Stimulated activated CD8-positive, alpha-beta memory T cell treated with anti-CD3 and anti-CD28 coated beads, Interleukin-7, amount 100 ng/mL, for 1 hour (primary cell): ENCODE measurements at places on chromosomes 16 and 17.

- DNase-seq: peak; percentile 41
These were observed 748 bp upstream of the CMTM3 start for GRCh38 chr16:66603537-66604375.

DNA sequence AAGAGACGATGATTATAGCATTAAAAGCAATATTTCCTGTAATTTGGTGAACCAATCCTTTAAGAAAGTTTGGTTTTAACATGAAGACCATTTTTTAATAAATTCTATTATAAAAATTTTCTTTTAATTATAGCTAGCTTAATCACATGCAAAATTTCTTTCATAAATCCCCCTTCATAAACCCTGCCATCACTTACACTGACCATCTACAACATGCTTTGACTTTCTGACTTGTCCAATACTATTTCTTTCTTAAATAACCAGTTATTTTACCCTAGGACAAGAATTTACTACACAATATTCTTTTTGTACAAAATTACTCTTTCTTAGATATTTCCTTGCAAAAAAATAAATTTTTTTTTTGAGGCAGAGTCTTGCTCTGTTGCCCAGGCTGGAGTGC, 1334.8 kb downstream of the CDH11 start:
- no peak for DNase-seq

GRCh38 chr17:38871247-38872015, 1.6 kb downstream of the LASP1 start:
- peak; percentile 53 for DNase-seq

- no peak for DNase-seq
These were observed 179.6 kb upstream of the GSE1 start for GRCh38 chr16:85433477-85433876.

DNA sequence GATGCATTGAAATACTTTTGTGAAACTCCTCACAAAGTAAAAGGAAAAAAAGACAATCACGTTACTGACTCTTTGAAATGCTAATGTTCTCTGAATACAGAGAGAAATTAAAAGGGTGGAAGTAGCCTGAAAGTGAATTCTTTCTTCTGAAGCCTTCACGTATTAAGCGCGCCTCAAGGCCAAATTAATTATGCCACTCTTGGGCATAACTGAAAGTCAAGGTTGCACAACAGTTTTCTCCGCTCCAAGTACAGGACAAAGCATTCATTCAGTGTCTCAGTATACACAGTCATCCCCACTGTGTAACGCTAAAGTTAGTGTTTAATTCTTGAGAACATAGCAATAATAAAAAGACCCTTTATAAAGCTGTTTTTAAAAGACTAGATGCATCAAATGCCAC, 21.5 kb downstream of the PARN start:
- DNase-seq: no peak

DNA sequence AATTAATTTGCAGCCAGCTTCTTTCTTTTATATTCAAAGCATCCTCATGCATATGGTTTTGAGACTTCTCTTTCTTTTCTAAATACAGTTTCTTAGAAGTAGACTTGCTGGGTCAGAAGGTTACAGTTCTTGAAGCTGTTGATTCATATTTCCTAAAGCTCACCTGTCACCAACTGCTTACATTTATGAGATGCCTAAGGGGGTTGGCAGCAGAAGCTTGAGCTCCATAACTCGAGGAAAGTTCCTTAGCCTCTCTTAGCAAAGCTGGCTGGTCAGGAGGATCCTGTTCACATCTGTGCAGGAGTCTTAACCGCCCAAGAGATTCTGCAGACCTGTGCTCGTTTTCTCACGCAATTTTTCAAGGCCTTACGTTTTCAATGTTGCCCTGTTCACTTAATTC, 218.8 kb downstream of the SNX29 start:
- no peak for DNase-seq

DNA sequence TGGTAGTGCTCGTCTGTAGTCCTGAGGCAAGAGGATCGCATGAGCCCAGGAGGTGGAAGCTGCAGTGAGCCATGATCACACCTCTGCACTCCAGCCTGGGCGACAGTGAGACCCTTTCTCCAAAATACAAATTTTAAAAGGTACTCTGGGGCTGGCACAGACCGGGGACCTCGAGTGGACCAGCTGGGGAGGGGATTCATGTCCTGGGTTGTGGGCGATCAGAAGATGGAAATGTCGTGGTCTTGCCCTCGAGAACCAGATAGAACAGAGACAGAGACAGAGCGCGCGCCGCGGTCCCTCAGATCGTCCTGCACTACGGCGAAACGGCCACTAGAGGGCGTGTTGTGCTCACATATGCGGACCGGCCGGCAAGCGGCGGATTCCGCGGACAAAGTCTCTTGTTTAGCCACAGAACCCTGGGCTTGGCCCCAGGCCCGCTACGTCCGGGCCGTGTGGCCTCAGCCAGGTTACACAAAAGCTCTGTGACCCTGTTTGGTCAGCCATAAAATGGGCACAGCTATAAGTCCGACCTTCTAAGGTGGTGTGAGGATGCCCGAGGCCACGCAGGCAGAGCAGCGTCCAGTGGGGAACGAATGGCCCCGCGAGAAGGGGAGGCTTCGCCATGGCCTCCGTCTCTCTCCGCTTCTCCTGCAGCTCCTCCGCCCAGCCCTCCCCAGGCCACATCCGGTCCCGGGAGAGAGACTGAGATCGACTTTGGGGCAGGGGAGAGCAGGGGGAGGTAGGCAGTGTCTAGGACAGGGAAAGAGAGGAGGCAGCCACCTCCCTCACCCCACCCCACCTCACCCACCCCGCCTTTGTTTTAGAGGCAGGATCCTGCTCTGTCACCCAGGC, 14.6 kb upstream of the SBK1 start:
- peak; percentile 82 for DNase-seq

GRCh38 chr16:86370062-86370461, 140.3 kb upstream of the FOXF1 start:
- DNase-seq: no peak

- DNase-seq: no peak
These were observed 91.9 kb downstream of the IRF8 start for GRCh38 chr16:85990861-85991301.

GRCh38 chr16:3754772-3755171, 37.4 kb upstream of the TRAP1 start:
- no peak for DNase-seq

DNA sequence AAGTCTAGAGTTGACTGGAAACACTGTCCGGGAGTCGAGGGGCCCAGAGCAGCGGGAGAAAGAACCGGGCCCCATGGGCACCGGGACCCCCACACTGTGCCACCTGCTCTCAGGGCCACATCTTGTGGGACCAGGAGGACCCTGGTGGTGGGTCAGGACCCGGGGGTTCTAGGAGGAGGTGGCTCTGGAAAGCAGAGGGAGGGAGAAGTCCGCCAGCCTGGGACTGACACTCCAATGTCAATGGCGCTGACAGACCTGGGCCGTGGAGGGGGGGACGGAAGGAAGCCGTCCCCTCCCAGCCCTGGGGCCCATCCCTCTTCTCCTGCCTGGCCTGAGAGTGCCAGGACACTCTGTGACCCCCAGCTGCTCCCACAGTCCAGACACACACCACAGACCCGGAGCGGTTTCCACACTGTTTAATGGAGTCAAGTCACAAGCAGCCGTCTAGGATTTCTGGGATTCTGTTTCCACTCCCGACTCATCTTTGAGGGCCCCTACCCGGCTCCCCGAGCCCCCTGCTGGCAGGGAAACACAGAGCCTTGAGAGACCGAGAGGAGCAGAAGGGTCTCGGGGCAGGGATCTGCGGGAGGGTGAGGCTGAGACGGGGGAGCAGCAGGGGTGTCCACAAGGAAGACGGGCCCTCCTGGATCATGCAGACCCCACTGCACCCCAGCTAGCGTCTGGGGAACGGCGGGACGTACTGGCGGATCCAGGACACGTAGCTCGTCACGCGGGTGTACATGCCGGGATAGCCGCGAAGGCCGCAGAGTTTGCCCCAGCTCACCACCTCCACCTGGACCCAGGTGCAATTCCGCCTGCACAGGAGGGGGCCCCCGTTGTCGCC, 23.5 kb upstream of the UBE2I start:
- DNase-seq: no peak

DNA sequence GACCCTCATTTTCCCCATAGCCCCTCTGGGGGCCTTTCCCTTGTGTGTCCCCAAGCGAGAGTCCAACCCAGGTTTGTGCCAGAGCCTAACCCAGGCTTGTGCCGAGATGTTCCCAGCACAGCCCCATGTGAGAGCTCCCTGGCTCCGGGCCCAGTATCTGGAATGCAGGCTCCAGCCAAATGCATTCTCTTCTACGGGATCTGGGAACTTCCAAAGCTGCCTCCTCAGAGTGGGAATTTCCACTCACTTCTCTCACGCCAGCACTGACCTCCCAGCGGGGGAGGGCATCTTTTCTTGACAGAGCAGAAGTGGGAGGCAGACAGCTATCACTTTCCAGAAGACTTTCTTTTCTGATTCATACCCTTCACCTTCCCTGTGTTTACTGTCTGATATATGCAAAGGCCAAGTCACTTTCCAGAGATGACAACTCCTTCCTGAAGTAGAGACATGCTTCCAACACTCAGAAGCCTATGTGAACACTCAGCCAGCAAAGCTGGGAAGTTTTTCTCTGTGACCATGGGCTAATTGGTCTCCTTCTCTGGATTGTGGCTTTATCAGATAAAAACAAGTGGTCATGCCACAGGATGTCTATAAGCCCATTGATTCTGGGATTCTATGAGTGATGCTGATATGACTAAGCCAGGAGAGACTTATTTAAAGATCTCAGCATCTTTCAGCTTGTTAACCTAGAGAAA, 2.5 kb upstream of the CCL2 start:
- DNase-seq: no peak

DNA sequence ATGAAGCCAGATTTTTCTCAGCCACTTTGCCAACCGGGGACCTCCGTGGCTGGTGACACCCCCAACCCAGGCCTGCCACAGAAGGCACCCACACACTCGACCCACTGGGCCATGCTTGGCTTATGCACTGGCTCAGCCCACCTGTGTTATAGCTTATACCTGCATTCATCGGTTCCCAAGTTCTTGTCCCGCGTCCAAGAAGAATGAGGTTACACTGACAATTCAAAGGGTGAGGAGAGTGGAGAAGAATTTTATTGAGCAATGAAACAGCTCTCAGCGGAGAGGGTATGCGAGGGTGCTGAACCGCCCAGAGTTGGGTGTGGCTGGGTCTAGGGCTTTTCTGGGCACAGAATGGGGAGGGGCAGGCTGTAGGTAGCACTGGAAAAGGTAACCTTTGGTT, 22.2 kb upstream of the CDH15 start:
- no peak for DNase-seq

DNA sequence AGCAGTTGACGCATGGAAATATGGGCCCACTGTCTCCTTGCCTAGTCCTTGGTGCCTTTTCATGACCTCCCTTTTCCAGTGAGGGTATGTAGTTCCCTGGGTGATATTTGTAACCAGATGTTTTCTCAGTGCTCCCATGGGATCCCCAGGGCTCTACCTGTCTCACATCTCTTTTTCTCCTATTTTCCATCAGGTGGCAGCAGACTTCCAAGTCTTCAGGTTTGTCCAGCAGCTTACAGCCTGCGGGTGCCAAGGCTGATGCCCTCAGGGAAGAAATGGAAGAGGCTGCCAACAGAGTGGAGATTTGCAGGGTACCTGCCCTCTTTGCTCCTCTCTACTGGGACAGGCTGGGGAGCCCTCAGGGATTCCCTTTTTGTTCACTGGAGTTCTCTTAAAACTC, 89.1 kb downstream of the ELAC2 start:
- DNase-seq: no peak

DNA sequence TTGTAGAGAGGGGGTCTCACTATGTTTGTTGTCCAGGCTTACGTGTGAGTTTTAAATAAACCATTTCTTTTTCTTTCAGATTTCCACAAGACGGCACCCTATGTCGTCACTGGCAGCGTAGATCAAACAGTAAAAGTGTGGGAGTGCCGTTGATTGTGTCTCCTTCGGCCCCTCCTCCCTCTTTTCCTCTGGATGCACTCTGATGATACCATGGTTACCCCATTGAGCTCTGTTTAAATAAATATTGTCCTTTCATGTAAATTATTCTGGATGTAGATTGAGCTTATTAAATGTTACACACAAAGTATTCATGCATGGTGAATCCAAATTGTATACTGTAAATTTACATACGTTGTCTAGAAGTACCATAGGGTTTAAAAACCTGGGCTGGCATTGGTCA, 29.9 kb downstream of the CLUH start:
- DNase-seq: no peak

GRCh38 chr16:12255919-12256665, 279.6 kb downstream of the SNX29 start:
- no peak for DNase-seq

DNA sequence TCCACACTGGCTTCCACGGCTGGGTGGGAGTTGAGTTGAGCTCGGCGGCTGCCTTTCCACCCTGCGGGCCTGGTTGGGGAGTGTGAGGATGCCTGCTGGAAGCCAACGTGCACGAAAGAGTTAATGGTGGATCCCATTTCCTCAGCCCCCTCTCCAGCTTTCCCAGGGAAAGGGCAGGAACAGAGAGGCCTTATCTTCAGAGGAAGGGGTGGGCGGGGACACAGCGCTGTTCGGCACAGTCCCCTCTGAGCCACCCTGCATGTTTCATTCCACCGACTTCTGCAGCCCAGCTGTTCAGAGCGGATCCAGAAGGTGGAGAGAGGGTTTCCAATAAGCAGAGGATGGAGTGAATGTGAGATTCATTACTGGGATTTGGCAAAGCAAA, 295.3 kb downstream of the SEC14L1 start:
- no peak for DNase-seq

- no peak for DNase-seq
These were observed 23.8 kb upstream of the DOC2B start for GRCh38 chr17:205148-205669.

DNA sequence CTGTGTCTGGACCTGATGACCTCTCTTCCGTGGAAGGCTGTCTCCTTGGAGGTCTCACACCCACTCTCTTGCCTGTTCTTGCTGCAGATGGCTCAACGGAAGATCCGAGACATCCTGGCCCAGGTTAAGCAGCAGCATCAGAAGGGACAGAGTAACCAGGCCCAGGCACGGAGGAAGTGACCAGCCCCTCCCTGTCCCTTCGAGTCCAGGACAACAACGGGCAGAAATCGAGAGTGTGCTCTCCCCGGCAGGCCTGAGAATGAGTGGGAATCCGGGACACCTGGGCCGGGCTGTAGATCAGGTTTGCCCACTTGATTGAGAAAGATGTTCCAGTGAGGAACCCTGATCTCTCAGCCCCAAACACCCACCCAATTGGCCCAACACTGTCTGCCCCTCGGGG, 52.1 kb downstream of the IGF2BP1 start:
- DNase-seq: no peak

GRCh38 chr16:9035996-9036395, 55.4 kb upstream of the HAPSTR1 start:
- DNase-seq: no peak
